SW 1271 (cell line): ENCODE measurements at places on chromosomes 1 and 21.
A peak's percentile ranks its signal among the peaks of the same experiment; 100 is the strongest.

DNA sequence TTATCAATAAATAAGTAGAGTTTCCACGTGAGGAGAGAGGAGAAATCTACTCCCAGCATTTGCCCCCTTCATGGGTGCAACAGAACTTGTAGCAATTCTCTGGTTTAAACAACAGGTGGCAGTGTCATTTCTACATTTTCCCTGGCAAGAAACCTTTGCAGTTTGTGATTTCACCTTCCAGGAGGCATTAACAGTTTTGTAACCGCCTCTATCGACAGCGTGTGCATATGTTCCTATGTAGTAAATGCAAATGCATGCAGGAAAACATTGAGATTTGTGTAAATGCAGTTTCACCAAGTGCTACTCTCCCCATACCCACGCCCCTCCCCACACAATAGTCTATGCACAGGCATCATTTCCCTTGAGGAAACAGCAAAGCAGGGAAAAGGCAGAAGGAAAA is 494.7 kb downstream of the SMYD3 start:
- no peak for DNase-seq

DNA sequence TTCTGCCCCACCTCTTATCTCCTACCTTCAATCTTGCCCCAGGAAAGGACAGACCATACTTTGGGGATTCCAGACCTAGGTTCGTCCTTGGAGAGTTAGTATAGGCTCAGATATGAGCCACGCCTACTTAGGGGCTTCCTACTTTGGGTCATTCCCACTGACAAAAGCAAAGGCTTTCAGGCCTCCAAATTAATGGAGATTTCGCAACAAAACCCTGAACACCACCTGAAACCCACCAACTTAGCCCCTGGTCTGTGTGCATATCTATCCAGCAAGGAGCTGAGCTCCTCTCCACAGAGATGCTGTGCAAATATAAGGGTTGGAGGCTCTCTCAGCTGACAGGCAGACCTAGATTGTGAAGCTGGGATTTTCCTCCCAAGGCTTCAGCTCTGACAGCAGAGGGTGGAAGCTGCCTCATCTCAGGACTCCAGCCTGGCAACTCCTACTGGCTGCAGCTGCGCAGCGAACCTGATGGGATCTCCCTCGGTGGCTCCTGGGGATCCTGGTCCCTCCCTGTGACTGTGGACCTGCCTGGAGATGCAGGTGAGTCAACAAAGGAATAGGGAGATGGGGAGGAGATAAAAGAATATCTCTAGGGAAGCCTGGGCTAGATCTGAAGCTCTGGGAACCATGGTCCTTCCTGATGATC is 2.1 kb downstream of the MPL start:
- no peak for DNase-seq

GRCh38 chr1:15246960-15247614 is at the start of gene FHAD1:
FHAD1 (plus strand) TSS chr1:15247223; CDS start chr1:15251785, 4,562 bp downstream.
- peak; percentile 5 for DNase-seq

DNA sequence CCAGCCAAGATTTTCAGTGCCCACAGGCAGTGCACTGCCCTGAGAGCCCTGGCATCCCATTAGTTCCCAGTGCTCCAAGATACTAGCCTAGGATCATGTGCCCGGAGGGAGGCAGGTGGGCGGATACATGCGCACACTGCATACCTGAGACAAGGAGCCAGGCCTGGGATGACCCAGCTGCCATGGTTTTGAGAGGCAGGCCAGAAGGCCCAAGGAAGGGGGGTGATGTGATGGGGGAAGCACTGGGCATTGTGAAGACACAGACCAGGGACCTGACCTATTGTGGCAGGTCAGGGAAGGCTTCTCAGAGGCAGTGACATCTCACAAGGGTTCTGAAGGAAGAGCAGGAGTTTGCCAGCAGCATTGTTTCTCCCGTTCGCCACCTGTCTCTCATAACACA is 3.6 kb downstream of the ZC3H12A start:
- no peak for DNase-seq

DNA sequence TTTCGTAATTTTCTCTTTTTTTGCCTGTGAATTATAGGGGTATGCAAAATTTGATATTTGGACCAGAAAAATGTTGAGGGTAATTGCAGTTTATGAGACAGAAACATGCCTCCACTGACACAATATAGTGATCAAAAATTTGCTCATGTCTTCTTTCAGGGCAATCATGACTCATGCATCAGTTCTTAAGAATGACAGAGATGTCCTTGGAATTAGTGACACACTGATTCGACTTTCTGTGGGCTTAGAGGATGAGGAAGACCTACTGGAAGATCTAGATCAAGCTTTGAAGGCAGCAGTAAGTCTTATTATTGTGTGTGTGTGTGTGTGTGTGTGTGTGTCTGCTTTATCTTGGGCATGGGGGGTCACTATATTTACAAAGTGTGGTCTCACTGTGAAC is 27.5 kb downstream of the CTH start:
- no peak for DNase-seq

DNA sequence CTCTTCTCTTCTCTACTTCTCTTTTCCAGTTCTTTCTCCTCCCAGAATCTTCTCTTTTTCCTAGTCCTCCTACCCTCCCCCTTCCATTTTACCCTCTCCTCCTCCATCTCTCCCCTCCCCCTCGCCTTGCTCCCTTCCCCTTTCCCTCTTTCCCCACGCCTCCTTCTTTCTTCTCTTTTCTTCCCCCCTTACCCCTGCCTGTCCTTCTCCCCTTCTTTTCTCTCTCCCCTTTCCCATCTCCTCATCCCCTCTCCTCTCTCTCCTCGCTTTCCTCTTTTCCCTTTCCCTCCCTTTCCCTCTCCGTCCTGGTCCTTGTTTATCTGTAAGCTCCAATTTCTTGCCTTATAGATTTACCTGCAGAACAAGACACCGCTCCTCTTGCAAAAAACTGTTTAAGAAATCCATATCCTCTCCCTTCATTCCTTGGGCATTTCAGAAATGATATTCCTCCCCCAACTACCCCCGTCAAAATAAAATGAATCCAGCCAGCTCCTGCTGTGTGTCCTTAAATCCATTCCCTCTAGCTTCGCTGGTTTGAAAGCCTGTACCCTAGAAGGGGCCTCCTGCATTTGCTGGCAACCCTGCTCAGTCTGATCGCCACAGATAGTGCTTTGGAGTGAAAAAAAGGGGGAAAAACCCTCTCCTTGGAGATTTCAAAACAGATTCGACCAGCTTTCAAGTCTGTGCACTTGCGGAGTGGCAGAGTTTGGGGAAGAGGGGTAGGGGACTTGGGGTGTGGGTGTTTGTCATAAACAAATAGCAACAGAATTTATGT is 89.4 kb downstream of the PAPPA2 start:
- no peak for DNase-seq

DNA sequence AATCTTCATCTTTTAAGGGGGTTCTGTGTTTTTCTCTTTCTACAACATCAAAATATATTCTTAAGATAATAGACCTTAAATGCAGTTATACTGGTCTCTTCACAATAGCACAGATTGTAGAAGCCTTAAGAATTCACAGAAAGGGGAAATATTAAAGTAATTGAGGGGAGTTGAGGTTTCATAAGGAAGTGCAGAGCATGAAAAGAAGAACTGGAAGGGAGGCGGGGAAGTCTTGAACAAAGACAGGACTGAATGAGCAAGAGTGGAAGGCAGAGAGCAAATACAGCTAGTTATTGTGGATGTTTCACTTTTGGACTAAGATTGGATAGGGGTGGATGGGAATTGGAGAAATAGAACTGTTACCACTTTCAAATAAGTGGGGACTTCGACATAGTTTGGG is 67.7 kb downstream of the PTGER3 start:
- no peak for DNase-seq

- no peak for DNase-seq
These were observed 253.8 kb upstream of the HOOK1 start for GRCh38 chr1:59560807-59561450.

DNA sequence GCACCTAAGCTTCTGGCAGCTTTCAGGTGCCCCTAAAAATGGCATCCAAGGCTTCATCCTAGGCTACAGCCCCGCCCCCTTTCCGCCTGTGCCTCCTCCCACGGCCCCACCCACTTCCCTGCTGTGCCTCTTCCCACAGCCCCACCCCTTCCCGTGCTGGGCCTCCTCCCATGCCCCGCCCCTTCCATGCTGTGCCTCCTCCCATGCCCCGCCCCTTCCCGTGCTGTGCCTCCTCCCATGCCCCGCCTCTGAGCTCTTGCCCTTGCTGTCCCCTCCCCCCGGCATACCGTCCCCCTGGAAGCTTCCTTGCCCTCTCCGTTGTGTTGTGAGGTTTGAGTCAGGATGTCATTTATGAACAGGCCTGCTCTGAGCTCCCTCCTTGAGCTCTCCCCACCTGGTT is 228.5 kb upstream of the AJAP1 start:
- DNase-seq: peak; percentile 10

DNA sequence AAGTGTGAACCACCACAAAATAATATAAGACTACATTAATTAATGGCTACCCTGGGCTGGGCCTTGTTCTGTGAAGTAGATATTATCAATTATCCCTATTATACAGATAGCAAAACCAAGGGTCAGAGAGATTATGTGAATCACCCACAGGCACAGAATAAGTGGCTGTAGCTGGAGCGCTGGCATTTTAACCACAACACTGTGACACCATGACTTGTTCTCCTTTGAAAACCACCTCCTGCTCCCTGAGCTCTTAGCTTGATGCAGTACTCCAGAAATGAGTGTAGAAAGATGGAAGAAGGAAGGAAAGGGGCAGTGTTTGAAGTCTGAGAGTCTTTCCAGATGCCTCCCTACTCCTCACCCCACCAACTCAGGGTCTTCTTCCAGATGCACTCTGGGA is 29.5 kb upstream of the JUN start:
- DNase-seq: no peak

GRCh38 chr1:66288048-66288447 is 245.9 kb upstream of the SGIP1 start:
- DNase-seq: no peak

DNA sequence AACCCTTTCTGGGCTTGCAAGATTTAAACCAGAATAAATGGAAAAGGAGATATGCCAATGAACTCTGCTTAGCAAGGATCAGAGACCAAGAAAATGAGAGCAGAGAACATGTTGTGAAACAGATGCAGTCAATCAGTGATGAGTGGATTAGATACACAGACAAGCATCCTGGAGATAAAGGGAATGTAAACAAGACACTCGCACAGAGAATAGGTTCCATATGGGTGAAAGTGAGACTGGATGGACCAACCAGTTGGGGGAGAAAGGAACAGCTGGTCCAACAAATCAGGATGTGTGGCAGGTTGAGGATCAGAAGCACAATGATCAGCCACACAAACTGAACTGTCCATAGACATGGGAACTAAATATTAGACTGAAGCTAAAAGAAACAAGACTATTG is 338.2 kb downstream of the ASTN1 start:
- no peak for DNase-seq

DNA sequence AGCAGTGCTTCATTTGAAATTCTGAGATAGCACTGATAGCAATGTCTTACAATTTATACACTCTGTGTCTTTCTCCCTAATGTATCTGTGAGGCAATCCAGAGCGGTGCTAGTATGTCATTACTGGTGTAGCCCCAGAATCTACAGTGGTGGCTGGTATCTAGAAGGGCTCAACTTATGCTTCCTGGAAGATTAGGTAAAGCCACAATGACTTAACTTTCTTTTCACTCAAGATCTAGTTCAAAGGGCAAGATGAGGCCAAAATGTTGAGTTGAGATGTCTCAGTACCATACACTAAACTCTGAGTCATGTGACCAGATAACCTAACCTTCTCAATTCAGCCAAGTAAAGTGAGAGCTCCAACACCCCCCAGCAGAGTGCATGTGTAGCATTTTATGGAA is 77.5 kb downstream of the PAPPA2 start:
- DNase-seq: no peak

DNA sequence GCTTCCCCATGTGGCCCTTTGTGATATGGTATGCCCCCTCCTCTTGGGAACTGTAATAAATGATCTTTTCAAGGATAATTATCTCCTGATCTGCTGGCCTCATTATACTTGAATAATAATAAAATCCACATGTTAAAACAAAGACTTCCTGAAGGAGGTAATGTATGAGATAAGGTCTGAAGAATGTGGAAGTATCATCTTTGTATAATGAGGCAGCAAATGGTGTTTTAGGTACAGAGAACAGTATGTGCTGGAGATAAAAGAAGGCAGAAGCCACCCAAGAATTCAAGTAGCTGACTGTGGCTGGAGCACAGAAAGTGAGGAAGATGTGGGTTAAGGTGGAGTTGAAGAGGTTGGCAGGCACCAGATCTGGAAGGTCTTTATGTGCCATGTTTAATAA is 12.8 kb upstream of the COG2 start:
- DNase-seq: no peak

- no peak for DNase-seq
These were observed 6.0 kb upstream of the LCE1F start for GRCh38 chr1:152768847-152769533.

- no peak for DNase-seq
These were observed 126.5 kb downstream of the CRYAA start for GRCh38 chr21:43295066-43295958.

GRCh38 chr1:69747207-69747606 is 179.5 kb downstream of the LRRC7 start:
- DNase-seq: no peak

DNA sequence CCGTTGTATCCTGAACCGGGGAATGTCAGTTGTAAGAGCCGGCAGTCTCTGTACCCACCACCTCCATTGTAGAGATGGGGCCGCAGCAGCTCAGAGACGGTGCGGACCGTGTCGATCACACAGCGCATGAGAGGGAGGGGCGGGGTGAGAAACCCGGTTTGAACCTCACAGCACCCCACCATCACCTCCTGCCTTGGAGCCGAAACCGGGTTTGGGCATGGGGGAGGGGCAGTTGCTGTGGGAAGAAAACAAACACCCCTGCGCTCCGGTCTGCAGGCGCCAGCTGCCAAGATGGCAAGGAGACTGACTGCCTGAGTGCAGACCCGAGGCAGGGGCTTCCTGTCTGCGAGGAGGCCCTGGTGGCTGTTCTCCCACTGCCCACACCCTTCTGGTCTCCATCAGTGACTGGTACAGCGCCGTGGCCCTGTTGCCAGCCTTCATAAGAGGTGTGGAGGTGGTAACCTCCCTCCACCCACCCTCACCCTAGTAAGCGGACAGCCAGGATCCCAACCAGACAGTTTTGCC is 69.2 kb upstream of the SSBP3 start:
- DNase-seq: no peak

DNA sequence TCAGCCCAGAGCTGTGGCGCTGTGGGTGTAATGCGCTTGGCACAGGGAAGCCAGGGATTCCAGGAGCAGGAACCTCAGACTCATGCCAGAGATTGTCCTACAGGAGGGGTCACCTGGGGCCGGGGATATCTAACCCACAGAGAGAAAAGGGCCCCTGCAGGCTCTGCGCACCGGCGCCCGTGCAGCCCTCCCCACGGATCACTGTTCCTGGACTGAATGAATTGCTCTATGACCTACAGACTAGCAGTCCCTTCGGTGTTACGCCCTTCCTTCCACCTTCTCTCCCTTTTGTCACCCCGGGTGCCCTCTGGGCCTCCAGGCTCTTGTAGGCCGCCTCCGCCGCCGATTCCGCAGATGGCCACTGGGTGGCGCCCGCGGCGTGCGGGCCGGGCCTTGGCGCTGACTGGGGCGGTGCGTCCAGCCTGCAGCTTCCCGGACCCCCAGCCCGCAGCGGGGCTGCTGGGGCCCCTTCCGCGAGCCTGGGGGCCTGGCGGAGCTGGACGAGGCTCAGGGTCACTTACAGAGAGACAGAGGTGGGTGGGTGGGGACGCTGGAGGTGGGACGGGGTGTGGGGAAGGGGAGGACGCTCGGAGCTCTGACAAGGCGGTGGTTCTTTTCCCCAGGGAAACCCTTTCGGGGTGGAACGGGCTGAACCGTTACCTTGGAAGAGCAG is 101.3 kb downstream of the IER5 start:
- peak; percentile 8 for DNase-seq
